ENCODE measurements at places on chromosomes 1 and 21. TPM values are rescaled to one million over a fixed set of nuclear protein-coding genes. Genes with fewer than 3 reads are reported as not detected.

- DNase-seq: no peak
Observed at GRCh38 chr1:169765580-169766331, 29.0 kb downstream of the METTL18 start.

The MAGI3 gene
- total RNA-seq: 15.6 TPM

The RAVER2 gene
- 7.5 TPM for total RNA-seq

DNA sequence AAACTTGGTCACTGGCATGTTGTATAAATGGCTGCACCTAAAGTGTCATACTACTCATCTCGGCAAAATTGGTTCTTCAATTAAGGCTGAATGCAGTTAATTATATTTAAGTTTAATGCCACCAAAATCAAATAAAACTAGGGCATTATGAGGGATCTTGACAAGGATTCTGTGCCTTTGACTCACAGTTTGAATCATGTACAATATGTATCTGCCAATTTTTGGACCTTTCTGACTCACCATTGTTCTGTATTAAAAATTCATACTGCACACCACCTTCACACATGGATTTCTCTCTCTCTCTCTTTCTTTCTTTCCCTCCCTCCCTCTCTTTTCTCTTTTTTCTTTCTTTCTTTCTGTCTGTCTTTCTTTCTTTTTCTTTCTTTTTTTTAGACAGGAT lies 14.1 kb upstream of the STXBP3 start:
- no peak for DNase-seq

DNA sequence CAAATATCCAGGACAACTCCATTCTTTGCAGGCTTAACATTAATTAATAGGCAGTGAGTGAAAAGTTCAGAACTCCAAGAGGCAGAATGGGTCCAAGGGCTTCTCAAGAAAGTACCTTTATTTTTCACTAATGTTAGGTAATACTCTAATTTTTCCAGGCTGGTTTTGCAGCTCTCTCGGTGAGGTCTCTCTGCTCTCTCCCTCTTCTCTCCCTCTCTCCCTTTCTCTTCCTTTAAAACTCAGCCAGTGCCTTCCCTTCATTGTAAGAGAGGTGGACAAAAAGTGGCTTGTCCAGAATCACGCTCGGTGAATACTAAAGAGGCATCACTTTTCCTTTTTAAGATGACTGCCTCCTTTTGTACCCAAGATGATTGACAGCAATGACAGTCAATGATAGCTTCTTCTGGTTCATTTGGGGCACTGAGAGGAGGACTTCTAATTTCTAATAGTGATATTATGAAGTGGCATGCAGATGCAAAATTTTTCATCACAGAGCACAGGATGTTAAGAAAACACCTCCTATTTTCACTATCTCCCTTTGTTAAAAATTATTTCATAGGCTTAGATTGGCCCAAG lies 1.3 kb upstream of the CHI3L1 start:
- no peak for DNase-seq

GRCh38 chr1:64561993-64562392 lies 92.1 kb downstream of the CACHD1 start:
- no peak for DNase-seq

GRCh38 chr1:172990598-172991215 lies 60.0 kb downstream of the TNFSF18 start:
- DNase-seq: peak; percentile 59

- DNase-seq: no peak
Observed at GRCh38 chr1:60041783-60042182, 31.8 kb downstream of the C1orf87 start.

- no peak for DNase-seq
Observed at GRCh38 chr1:66000033-66000637, 207.4 kb downstream of the PDE4B start.

GRCh38 chr1:14742181-14742980 lies 143.9 kb downstream of the KAZN start:
- no peak for DNase-seq

The SLC35F3 gene
- total RNA-seq: under 0.01 TPM

DNA sequence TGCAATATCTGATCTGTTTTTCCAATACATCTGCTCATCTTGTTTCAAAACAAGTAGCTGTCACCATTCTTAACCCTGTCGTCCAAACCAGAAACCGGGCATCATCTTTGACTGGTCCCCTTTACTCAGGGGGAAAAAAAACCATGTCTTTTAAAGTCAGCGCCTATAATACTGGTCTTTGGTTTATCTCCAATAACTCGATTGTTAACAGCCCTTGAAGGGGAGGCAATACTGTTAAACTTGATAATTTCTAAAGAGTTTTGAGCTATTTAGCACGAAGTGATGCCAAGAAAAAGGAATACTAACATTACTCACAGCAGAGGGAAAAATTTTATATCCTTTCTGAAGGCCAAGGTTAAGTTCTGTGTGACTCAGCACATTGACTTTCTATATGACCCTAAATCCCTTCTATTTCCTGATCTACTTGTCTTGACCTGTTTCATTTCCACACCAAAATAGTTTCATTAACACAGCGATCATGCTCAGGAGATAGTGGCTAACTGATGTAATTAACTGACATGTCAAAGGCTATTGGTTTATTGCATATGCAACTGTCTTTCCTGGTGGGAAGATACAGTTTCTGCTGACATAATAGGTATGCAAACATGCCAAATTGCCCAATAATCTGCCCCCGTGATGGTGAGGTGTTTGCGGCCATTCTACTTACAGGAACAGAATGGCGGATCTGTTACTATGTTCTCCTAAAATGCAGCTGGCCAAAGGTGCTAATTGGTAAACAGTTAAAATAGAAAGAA lies 59.1 kb downstream of the NFIA start:
- DNase-seq: peak; percentile 68

The TMEM51 gene
- 10.2 TPM for total RNA-seq

DNA sequence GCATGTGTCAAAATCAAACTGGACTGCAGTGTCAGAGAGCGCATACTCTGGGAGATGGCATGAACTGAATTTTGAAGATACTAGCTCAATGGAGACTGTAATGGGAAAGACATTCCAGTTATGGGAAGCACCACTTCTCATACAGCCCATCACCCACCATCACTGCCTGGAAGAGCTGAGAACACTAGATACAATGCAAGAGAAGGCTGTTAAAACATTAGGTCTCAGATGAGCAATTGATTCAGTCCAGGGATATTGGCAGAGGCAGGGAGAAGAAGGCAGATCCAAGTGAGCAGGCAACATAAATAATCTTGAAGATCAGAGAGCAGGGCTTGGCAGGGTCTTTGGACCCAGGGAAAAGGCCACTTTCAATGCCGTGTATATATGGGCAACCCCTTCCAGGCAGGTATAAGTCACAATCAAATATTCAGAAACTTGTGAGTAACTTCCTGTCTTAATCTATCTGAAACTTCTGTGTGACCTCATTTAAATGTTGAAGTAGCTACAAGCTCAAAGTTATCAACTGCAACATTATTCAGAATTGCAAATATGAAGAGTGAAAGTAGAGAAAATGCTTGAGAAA lies 290.3 kb upstream of the SGIP1 start:
- DNase-seq: peak; percentile 28

- no peak for DNase-seq
Observed at GRCh38 chr1:53729456-53730223, 9.3 kb downstream of the GLIS1 start.

The CELF3 gene
- total RNA-seq: not detected

The NHLH1 gene
- total RNA-seq: under 0.01 TPM

DNA sequence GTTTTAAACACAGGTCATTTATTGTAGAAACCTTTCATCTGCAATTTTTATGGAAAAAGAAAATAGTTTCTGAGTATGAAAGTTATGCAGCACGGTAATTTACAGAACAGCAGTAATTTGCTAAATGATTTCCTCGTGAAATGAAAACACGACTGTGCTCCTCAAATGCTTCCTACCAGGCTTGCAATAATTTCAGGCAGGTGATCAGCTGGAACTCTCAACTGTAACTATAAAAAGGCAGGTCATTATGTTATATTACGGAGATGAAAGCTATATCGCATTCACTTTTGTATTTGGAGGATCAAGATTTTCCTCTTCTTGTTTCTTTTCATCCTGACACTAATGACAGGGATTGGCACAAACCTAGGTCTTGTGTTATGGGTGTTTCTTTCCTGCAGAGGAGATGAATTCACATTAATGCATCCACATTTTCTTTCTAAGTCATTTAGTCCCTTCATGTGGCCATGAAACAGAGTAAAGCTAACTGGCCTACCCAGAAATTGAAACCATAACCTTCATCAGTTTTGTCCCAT lies 57.4 kb downstream of the SAMSN1 start:
- DNase-seq: no peak

The LCE1B gene
- total RNA-seq: not detected

The LCE1C gene
- total RNA-seq: not detected

The NUP210L gene
- total RNA-seq: 0.09 TPM

The ZMYM4 gene
- total RNA-seq: 36.2 TPM

GRCh38 chr1:76477156-76477555 lies 390.1 kb upstream of the ST6GALNAC5 start:
- no peak for DNase-seq

The PSMB4 gene
- total RNA-seq: 322 TPM

- DNase-seq: no peak
Observed at GRCh38 chr1:54842206-54842915, 41.2 kb upstream of the TTC22 start.

The OR10X1 gene
- not detected for total RNA-seq

The CRNN gene
- not detected for total RNA-seq

GRCh38 chr1:108152782-108153222 lies 47.3 kb downstream of the SLC25A24 start:
- DNase-seq: no peak

The NBPF6 gene
- total RNA-seq: not detected

- DNase-seq: peak; percentile 59
Observed at GRCh38 chr1:92792340-92792782, 7.5 kb upstream of the EVI5 start.

- no peak for DNase-seq
Observed at GRCh38 chr1:24910751-24911650, 19.1 kb downstream of the RUNX3 start.

GRCh38 chr1:227762231-227762911 lies 27.1 kb downstream of the SNAP47 start:
- DNase-seq: peak; percentile 85

GRCh38 chr1:230831771-230832170 lies 36.5 kb downstream of the C1orf198 start:
- DNase-seq: no peak

DNA sequence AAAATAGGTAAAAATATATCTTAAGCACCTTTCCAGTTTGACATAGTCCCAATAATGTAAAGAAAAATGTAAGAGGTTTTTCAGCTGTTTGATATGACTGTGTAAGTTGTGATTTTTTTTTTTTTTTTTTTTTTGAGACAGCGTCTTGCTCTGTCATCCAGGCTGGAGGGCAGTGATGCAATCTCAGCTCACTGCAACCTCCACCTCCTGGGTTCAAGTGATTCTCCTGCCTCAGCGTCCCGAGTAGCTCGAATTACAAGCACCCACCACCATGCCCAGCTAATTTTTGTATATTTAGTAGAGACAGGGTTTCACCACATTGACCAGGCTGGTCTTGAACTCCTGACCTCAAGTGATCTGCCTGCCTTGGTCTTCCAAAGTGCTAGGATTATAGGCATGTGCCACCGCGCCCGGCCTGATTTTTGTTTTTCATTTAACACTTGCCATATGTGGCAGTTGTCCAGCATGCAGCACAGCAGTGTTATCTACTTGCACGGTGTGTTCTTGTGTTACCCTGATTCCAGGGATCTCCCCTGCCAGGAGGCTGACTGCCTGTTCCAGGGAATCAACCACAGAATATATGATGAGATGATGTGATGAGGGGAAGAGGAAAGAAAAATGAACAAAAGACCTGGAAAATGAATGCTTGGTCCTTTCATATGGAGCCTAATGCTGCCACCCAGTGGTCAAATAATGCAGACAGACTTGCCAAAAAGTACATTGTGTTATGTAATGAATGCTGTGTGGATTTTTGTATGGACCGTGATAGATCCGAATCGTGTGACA lies 79.0 kb downstream of the RAVER2 start:
- peak; percentile 87 for DNase-seq

GRCh38 chr1:25744140-25744581 lies 55.8 kb upstream of the SELENON start:
- DNase-seq: peak; percentile 67

DNA sequence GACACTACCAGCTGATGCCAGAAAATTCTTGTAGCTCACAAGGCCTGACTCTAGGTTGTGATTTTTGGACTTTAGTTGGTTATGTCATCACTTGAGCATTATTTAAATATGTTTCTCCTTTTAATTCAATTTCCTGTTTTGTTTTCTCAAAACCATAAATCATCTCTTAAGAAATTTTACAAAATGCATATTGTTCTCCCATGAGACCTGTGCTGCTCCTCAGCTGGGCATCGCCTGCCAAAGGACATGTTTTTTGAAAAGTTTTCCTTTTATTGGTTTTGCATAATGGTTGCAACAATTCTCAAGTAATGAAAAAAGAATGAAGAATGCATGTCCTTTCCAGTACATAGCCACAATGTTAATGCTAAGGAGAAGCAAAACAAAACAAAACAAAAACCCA lies 204.7 kb upstream of the LYPLAL1 start:
- no peak for DNase-seq

The CCDC17 gene
- total RNA-seq: 1.2 TPM

The SH3BGR gene
- total RNA-seq: 0.51 TPM

The OR6K2 gene
- total RNA-seq: not detected

The ADGRL2 gene
- 117 TPM for total RNA-seq

DNA sequence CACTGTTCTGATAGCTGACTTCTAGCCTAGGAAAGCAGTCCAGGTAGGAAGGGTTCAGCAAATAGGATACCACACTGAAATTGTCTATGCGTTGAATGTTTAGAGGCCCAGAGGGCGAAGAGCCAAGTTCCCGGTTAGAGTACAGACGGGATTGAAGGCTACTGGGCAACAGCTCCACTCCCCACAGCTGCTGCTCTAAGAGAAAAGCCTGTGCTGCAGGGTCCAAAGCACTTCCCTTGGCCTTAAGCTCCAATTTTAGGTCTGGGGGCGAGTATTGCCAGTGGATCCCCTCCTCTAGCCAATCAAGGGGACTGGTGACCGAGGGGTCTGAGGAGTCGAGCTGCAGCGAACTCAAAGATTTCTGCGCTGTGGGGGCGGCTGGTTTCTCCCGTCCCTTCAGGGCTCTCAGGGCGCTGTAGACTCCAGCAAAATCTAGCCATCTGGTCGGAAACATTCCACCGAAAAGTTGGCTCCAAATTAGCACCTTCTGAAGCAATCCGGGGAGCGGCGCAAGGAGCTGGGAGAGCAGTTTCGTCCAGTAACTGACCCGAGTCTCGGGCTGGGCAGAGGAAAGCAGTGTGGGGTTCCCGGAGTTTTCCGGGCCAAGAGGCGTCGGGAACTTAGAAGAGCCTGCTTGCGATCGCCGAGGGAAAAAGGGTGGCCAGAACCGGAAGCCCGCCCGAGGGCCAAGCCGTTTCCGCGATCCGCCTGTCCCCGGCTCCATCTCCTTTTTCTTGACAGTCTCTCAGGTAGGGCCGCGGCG lies 748 bp downstream of the PPP1R15B start:
- DNase-seq: peak; percentile 63

The LCE1A gene
- not detected for total RNA-seq

The IGSF9 gene
- not detected for total RNA-seq

The IVL gene
- total RNA-seq: not detected

The WNT2B gene
- total RNA-seq: 1.3 TPM

The LSS gene
- 134 TPM for total RNA-seq

DNA sequence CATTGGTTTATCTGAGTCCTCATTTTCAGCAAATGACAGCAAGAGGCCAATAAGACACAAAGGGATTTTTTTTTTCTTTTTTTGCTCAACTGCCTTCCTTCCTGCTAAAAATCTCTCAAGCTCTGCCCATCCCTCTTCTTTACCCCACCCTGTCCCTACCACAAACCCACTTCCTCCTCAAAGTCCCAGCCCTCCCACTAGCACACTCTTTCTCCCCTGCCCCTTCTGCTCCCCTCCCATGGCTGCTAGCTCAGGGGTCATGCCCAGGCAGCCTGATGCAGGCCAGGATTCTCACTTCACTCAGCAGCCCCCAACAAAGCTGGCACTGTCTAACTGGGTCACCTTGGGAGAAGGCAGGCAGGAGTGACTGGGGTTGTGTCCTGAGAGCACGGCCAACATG lies 28.8 kb upstream of the PPP2R5A start:
- DNase-seq: no peak

All from dermis blood vessel endothelial cell (primary cell).